IMR-90 (cell line): ENCODE measurements at places on chromosomes 6 and 20. TPM values are rescaled to one million over a fixed set of nuclear protein-coding genes. Genes with fewer than 3 reads are reported as not detected.

GRCh38 chr6:124334359-124334758, 530.7 kb downstream of the NKAIN2 start:
- no peak for DNase-seq

DNA sequence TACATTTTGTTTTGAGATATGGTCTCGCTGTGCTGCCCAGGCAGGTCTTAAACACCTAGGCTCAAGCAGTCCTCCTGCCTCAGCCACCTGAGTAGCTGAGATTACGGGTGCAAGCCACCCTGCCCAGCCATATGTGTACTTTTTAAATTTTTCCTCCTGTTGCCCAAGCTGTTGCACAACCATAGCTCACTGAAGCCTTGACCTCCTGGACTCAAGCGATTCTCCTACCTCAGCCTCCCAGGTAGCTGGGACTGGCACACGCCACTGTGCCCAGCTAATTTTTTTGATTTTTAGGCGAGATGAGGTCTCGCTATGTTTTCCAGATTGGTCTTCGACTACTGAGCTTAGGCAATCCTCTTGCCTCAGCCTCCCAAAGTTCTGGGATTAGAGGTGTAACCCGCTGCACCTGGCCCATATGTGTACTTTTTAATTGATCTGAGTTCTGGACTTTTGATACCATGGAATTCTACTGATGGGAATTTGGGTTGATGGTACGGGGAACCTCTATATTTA, 44.9 kb downstream of the ITCH start:
- no peak for DNase-seq

- DNase-seq = no peak
Observed at GRCh38 chr6:52195886-52196285, 9.7 kb downstream of the IL17A start.

The HELZ2 gene
- 4.2 and 4.7 TPM in 2 replicates for total RNA-seq

DNA sequence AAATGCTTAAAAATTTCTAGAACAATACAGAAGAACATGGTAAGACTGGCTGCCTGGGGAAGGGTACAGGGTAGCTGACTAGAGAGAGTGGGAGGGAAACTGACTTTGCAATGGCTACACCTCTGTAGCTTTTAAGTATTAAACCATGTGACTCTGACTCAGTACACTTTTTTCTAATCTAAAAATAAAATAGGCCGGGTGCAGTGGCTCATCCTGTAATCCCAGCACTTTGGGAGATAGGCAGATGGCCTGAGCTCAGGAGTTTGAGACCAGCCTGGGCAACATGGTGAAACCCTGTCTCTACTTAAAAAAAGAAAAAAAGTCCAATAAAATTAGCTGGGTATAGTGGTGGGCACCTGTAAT, 18.5 kb downstream of the ATP9A start:
- DNase-seq = peak; percentile 79

The GGTLC1 gene
- not detected in 2 replicates for total RNA-seq

The NFATC2 gene
- 0.18 and 0.28 TPM in 2 replicates for total RNA-seq

DNA sequence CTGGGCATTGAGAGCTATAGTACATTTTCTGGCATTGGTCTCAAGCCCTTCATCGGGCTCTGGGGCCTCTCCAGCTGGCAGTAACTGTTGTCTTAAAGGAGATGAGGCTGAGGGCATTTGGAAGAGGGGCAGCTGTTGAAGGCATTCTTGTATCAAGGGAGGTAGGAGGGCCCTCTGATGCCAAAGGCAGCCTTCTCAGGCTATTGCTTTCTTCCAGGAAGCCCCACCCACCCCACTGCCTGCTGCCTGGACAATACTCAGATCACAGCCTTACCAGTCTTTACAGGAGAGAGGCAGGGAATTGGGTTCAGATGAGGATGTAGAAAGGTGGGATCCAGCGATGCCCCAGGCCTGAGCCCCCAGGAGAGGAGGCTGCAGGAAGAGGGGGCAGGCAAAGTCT, 46.0 kb downstream of the CPXM1 start:
- DNase-seq = no peak

DNA sequence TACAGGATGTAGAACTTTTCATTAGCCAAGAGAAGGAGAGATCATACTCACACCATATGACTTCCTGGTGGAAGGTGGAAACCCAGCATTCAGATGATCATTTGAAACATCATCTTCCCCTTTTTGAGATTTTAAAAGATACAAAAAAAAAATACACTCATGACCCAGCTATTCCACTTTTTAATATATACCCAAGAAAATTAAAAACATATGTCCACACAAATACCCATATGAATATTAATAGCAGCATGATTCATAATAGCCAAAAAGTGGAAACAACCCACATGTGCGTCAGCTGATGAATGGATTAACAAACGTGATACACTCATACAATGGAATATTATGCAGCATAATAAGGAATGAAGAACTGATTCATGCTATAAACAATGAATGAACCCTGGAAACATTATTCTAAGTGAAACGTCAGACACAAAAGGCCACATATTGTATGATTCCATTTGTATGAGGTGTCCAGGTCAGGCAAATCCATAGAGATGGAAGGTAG, 130.0 kb upstream of the SGK1 start:
- DNase-seq = peak; percentile 98

DNA sequence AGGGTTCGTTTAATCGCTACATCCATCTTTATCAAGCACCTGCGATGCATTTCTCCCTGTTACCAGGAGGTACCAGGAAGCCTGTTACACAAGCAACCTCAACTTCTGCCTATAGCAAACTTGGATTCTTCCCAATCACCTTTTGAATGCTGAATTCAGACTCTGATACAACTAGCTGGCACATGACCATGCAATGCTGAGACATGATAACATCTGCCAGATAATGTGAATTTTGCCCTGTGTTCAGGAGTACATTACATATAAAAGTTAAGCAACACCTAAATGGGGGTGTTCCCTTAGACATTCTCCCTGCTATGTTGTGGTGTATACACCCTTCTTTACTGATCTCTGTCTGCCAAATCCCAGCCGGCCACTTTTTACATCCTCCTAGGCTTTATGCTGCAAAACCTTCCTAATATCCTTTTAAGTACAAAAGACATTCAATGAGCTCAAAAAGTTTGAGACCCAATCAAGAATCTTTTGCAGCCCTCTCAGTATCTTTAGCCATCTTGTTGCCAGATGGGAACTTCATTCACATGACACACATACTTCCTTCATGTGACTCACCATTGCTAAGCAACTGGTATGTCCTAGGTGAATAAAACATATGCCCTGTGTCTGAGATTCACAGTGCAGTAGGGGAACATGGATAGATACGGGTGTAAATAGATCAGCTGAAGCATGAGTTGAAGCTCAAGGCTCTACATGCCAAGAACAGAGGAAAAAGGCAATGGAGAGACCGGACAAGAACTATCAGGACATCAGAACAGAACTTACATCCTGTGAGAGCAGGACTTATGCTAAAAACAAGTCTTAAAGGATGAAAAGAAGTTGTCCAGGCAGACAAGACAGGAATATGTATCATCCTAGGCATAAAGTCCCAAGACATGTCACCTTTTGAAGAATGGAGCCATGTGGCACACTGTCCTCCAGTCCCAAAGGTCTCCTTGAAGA, 84.3 kb downstream of the ZHX3 start:
- DNase-seq = peak; percentile 96

DNA sequence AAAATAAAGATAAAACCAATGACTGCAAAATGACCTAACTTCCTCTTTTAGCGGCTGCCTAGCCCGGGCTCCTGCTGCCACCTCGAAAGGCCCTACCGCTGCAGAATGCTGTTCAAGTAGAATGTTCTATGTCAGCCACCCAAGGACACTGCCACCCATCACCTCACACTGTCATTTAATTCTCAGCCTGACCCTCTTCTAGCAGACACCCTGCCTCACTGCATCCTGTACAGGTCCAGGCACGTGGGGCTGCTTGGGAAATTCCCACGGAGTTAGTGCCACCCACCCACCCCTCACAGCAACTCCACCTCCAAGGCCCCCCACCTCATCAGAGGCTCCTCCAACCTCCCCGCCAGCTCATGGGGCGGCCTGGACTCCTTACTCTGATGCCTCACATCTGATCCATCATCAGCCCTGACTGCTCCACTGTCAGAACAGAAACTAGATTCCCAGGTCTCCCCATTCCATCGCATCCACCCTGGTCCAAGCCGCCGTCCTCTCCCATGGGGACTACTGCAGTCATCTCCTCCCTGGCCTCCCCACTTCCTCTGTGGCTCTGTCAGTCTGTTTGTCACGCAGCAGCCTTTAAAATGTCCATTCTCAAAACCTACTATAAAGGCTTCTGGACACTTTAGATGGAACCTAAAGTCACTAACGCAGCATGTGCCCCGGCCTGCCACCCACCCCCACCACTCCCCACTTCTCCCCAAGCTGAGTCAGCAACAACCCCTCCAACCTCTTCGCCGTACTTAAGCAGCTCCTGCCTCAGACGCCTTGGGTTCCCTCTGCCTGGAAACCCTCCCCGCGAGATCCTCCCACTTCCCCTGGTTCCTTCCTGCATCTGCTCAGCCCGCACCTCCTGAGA, 17.0 kb downstream of the NFATC2 start:
- no peak for DNase-seq

DNA sequence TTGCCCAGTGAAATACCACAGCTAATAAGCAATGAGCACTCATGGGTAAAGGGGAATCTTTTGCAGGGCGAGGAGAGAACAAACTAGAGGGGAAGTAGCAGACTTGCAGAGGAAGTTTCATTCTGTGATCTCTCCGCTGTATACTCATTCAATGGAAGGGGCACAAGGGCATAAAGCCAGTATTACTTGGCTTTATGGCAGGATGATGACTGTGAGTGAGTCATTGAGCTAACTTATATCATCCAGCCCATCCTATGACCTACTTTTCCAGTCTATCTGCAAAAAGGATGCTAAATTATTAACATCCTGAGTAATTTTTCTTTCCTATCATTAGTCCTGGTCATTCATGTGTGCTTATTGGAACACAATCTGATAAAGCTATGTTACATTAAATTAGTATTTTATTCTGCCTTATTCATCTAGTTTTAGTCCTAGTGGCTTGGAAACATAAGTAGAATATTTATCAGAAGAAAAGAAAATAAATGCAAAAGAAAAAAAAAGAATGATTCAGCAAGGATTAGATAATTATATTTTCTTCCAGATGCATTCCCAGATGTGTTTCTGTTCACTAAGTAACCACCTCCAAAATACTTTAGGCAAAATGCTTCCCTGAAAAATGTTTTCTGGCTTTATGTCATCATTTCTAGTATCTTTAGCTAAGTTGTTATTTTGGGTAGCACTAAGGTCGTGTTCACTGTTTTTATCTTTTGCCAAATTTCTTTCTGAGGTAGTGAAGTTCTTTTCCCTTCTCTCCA, 471.7 kb downstream of the CDKAL1 start:
- DNase-seq = peak; percentile 94

The BPI gene
- total RNA-seq = not detected in 2 replicates

GRCh38 chr6:131951576-131952230, 531 bp upstream of the CCN2 start:
- no peak for DNase-seq

DNA sequence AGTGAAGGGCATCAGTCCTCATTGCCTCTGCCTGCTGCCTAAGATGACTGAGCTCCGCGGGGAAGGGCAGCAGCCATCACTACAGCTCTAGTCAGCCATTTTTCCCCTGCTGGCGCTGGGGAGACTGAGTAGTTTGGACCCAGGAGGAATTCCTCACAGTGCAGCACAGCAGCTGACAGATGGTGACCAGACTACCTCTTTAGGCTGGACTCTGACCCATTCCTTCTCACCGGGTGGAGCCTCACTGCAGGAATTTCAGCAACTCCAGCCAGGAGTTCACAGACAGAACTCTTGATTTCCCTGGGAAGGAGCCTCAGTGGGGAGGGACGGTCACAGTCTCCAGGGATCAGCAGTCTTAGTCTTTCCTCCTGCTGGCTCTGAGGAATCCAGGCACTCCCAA, 492.0 kb upstream of the MMS22L start:
- no peak for DNase-seq
